ENCODE measurements at places on chromosomes 16 and 17.
A peak's percentile ranks its signal among the peaks of the same experiment; 100 is the strongest.

DNA sequence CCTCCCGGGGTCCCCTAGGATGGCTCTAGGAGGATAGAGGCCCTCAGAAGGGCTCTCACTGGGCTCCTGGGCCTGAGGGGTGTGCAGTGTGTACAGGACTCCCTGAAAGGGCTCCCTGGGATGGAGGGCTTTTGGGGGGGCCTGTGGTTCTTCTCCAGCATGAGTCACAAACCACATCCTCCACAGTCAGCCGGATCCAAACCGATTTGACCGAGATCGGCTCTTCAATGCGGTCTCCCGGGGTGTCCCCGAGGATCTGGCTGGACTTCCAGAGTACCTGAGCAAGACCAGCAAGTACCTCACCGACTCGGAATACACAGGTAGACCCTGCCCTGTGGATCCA lies 4.5 kb downstream of the TRPV2 start:
- DNase-seq: no peak

- no peak for DNase-seq
Observed at GRCh38 chr17:12247761-12248160, 227.1 kb downstream of the MAP2K4 start.

- no peak for DNase-seq
Observed at GRCh38 chr16:78258375-78259065, 159.1 kb downstream of the WWOX start.

- no peak for DNase-seq
Observed at GRCh38 chr17:67280279-67280678, 35.3 kb upstream of the HELZ start.

DNA sequence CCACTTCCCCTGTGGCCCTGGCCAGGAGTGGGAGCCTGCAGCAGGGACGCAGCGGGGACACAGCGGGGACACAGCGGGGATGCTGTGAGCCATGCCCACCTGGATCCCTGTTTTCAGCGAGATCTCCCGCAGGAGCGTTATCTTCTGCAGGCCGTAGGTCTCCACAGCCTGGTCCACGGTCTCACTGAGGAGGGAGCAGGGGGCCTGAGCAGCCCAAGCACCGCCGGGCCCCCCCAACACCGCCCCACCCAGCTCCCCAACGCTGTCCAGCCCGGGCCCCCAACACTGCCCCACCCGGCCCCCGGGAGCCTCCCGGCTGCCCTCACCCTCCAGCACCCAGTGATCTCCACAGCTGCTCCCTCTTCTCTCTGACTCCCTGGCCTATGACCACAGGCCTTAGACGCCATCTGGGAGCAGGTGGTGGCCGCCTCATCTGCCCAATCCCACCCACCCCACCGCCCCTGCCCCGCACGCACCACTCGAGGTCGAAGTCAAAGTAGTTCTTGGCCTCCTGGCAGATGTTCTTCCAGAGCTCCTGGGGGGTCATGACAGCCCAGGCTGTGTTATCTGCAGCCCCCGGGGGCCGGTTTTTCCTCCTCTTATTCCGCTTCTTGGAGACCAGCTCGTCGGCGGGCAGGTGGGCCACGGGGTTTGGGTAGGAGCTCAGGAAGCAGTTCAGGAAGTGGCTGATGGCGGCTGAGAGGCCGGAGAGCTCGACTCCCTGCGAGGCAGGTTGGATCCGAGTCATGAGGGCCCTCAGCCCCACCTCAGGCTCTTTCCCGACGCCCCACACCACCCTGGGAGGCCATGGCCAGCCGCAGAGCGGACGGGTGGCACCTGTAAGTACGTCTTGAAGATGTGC lies 17.0 kb downstream of the CLUH start:
- no peak for DNase-seq

GRCh38 chr17:49455272-49455861 lies 39.7 kb upstream of the NGFR start:
- no peak for DNase-seq

DNA sequence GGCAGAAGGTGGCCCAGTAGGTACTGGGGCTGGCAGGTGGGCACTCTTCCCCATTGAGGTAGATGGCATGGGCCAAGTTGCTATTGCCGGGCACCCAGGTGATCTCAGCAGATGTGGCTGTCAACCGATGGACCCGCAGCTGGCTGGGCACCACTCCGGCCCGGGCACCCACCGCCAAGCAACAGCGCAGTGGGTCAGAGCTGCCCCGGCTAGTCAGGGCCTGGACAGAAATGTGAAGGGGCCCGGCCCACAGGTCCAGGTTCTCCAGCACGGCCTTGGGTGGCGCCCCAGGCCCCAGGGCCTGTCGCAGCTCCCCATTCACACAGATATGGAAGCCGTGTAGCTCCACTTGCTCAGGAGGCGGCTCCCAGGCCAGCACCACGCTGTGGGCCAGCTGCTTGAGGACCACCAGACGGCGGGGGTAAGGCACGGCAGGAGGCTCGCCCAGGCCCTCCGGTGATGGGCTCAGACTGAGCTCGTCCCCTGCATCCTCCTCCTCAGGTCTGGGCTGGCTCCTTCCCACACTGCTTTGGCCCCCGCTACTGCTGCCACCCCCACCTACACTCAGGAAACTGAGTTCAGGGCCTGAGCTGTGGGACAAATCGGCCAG lies 16.5 kb downstream of the TSPOAP1 start:
- DNase-seq: no peak

DNA sequence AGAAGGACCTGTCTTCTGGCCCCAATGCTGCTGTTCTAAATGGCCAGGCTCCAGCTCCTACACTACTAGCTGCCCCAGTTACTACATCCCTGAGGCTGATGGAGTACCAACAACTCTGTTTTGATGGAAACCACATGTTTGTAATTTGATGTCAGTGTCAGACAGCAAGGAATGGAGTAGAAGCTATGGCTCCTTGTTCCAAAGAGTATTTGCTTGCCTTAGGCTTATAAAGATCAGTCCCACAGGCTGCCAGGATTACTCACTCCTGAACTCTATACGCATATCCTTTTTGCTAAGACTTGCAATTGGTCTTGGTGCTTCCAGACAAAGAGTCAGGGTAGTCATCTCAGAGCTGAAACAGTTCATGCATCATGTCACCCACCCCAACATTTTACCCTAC lies 139.6 kb downstream of the HS3ST3A1 start:
- DNase-seq: no peak

- no peak for DNase-seq
Observed at GRCh38 chr17:80379348-80379747, 35.6 kb upstream of the ENDOV start.

DNA sequence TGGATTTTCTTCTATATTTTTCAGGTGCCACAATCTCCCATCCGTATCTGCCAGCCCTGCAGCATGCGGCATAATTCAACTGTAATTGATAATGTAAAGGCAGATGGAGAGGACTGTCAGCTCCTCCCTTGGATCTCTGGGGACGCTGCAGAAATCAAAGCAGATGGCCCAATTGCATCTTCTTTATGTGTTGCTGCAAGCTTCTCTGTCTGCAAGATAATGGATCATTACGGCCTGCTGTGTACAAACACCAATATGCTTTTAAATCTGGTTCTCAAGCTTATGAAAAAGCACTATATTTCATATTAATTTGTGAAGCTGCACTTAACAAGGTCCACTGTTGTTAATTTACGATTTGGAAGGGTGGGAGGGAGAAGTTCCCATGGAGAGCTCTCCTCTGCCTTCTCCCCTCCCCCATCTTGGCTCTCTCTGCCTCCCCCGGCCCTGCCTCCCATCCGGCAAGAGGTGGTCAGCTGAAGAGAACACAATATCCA lies 607.5 kb downstream of the TOX3 start:
- DNase-seq: peak; percentile 90

DNA sequence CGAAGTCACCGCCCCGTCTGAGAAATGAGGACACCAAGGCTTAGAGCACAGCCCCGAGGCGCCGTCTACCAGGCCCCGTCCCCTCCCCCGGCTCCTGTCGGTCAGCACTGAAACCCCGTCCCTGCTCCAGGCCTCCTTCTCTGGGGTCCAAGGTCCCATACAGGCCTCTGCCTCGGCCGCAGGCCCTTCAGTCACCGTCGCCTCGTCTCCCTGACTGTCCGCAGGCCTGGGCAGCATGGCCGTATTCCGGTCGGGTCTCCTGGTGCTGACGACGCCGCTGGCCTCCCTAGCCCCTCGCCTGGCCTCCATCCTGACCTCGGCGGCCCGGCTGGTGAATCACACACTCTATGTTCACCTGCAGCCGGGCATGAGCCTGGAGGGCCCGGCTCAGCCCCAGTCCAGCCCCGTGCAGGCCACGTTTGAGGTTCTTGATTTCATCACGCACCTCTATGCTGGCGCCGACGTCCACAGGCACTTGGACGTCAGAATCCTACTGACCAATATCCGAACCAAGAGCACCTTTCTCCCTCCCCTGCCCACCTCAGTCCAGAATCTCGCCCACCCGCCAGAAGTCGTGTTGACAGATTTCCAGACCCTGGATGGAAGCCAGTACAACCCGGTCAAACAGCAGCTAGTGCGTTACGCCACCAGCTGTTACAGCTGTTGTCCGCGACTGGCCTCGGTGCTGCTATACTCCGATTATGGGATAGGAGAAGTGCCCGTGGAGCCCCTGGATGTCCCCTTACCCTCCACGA lies 617 bp downstream of the COASY start:
- DNase-seq: peak; percentile 47

GRCh38 chr16:11793840-11794239 lies 3.2 kb downstream of the ZC3H7A start:
- peak; percentile 59 for DNase-seq

- DNase-seq: no peak
Observed at GRCh38 chr16:11181242-11181898, 74.6 kb downstream of the SOCS1 start.

DNA sequence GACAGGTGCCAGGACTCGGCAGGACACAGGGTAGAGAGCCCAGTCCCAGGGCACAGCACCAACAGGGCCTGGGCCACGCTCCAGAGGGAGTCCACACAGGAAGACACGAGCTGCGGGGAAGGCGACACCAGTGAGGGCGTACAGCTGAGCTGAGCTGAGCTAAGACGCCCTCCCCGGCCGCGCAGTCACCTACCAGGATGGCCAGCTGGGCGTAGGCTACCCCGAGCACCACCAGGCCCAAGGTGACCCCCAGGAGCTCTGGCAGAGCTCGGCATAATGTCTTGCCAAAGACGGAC lies 42.6 kb downstream of the TSC2 start:
- DNase-seq: no peak

DNA sequence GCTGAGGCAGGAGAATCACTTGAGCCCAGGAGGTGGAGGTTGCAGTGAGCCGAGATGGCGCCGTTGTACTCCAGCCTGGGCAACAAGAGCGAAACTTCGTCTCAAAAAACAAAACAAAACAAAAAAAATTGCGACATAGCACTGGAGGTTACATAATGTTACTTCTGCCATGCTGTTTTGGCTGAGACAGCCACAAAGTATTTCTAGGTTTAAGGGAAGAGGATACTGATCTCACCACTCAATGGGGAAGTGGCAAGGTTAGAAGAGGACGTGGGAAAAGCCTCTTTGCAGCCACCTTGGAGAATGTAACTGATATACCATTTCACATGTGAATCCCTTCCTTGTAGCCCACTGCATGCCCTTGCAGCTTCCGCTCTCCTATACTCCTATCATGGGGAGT lies 131.2 kb upstream of the NLRP1 start:
- no peak for DNase-seq

GRCh38 chr16:53081032-53081424 lies 26.2 kb downstream of the CHD9 start:
- DNase-seq: no peak

GRCh38 chr17:46791531-46791930 lies 27.0 kb downstream of the WNT3 start:
- no peak for DNase-seq

DNA sequence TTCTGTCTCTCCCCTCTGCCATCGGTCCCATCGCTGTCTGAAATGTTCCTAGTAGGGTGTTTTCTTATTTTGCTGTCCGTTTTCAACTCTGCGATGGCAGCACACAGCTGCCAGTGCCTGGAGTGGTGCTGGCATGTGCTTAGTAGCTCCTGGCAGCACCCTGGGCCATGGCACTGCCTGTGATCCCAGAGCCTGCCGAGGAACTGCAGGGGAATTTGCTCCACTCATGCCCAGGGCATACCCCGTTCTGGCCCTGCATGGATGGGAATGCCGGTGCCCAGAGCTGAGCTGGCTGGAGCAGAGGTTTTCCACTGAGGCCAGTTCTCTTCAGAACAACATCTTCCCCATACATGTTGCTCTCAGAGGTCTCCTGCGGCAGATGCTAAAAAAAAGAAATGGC lies 43.1 kb downstream of the GPT2 start:
- DNase-seq: no peak

DNA sequence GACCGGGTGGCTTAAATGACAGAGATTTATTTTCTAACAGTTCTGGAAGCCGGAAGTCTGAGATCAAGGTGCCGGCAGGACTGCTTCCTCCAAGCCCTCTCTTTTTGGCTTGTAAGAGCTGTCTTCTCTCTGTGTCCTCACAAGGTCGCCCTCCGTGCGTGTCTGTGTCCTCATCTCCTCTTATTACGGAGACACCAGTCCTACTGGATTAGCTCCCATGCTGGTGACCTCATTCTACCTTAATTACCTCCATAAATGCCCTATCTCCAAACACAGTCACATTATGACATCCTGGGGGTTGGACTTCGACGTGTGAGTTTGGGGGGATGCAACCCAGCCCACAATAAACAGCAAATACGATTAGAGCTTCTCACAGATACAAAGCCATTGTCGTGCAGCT lies 161.5 kb downstream of the FOXL1 start:
- no peak for DNase-seq

DNA sequence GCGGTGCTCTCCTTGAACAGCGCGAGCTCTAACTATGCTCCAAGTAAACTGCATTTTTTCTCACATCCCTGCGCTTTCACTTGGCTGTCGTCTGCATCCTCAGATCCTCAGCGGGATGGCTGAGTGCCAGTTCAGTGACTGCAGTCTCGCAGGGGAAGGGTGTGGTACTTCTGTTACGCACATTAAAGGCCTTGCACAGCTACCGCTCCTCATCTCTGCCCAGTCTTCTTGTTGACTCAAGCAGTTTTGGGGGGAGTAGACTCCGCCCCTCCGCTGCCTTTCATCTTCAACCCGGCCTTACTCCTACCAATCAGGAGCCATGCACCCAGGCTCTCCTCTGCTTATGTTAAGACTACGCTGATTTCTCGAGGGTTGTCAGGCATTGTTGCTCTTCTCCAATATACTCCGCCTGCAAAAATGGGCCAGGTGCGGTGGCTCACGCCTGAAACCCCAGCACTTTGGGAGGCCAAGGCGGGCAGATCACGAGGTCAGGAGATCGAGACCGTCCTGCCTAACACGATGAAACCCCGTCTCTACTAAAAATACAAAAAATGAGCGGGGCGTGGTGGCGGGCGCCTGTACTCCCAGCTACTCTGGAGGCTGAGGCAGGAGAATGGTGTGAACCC lies 10.0 kb downstream of the ATP5PD start:
- peak; percentile 95 for DNase-seq

GRCh38 chr17:78808163-78808562 lies 26.1 kb upstream of the CYTH1 start:
- DNase-seq: no peak

GRCh38 chr16:69150146-69150865 lies 17.9 kb downstream of the UTP4 start:
- DNase-seq: peak; percentile 67

DNA sequence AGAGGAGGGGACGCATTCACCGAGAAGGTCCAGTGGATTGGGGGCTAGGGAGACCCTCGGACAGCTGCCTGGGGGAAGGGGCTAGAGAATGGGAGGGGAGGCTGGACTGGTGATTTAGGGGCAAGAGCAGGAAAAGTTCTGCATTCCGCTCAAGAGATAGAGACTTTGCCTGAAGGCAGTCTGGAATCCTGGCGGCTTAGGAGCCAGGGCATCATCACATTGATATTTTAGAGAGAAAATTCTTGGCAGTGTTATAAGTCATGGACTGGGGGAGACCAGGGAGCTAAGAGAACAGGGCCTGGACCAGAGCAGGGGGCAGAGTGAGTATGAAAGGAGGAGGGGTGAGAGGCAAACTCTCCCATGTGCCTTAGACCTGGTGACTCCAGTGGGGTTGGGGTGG lies 35.8 kb downstream of the MSI2 start:
- DNase-seq: no peak

- DNase-seq: no peak
Observed at GRCh38 chr17:31745964-31746600, 113.0 kb downstream of the COPRS start.
